ENCODE measurements at places on chromosomes 5 and 9.

DNA sequence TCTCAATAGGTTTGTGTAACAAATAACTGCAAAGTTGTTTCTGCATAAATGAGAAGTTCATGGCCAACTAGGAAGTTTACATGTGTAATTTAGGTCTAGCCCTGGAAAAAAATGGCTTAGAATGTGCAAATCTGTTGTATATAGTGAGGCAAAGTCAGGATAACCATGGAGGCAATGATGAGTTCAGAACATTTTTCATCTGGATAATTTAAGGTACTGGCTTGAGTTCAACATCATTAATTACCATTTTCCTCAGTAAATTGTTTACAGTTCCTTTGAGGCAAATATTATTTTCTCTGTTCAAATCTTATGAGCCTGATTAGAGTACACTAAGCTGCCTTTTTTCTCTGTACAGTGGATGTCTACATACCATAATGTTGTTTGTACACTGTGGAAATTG, 1259.0 kb upstream of the NUDT12 start:
- no peak for DNase-seq

- DNase-seq: no peak
Observed at GRCh38 chr5:32726086-32726557, 15.0 kb downstream of the NPR3 start.

GRCh38 chr9:16475257-16475656, 395.2 kb downstream of the BNC2 start:
- DNase-seq: no peak

DNA sequence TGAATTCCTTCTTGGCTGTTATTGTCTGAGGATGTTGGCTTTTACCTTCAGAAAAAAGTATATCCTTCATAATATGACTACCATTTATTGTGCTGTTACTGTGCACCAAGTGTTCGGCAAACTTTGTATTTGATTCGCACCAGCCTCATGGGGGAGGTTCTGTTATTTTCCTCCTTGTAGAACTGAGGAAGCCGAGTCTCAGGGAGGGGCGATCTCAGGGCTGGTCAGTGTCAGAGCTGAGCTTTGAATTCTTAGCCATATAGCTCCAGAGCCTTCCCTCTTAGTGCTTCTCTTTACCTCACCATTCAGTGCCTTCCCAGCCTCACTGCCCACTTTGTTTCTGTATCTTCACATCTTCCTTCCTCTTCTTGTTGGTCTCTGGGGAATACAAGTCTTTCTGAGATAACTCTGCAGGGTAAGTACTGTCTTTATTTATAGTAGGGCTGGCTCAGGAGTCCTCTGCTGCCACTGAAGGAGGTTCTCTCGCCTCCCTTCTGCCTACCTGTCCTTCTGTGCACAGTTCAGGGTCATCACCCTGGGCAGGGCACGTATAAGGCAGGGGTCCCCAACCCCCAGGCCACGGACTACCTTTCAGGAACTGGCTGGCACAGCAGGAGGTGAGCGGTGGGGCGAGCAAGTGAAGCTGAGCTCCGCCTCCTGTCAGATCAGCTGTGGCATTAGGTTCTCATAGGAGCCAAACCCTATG, 48.4 kb downstream of the GALNT10 start:
- DNase-seq: no peak

DNA sequence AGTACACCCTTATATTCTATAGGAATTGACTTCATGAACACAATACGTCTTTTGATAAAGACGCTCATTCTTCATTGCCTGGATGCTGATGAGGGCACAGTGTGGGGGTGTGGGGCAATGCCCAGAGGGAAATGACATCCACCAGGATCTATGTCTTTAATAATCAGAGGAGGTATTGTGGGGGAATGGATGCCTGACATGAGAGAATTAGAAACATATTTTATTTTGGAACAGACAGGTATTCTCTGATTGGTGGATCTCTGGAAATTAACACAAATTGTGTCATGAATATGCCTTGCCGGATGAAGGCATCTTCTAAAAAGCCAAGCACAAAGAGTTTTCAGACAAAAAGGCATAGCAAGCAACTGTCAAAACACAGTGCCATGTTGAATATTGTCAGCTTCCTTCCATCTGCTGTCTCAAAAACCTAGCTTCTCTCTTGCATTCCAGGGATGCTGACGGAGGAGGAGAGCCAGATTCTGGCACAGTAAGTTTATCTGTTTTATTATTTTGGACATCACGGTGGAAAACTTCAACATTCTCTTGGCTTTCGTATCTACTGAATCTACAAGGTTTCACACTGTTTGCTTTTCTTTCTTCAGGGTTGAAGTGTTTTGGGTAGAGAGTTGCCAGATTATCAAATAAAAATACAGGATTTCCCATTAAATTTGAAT, 3.9 kb upstream of the C5orf58 start:
- DNase-seq: no peak

GRCh38 chr9:135309763-135310125, 169.8 kb upstream of the PPP1R26 start:
- DNase-seq: no peak

GRCh38 chr5:38757451-38758245, 88.2 kb upstream of the OSMR start:
- no peak for DNase-seq

- no peak for DNase-seq
Observed at GRCh38 chr5:5542654-5543053, 120.2 kb downstream of the ICE1 start.

- no peak for DNase-seq
Observed at GRCh38 chr9:112050544-112051475, 124.3 kb downstream of the SUSD1 start.

Data from stimulated activated CD8-positive, alpha-beta memory T cell treated with anti-CD3 and anti-CD28 coated beads, Interleukin-15, amount 100 ng/mL, for 4 hours (primary cell).